HS-27A (cell line): ENCODE measurements at places on chromosomes 7 and 10.

DNA sequence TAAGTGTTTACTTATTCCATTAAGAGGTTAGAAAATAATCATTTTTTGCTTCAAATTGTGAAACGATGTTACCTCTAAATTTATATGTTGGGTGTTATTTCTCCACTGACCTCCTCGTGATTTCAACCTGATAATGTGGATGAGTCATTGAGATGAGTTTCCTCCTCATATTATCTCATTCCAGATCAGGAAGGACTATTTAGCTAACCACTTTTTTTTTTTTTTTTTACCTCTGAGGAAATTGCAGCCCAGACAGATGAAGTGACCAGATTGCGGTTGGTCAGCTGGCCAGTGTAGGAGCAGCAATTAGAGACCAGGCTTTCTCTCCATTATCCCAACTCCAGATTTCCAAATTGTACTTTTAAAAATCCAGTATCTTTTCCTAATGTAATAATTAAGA is 248.7 kb downstream of the FZD1 start:
- no peak for DNase-seq

- no peak for DNase-seq
Measured at GRCh38 chr10:93076871-93077270, 3.2 kb downstream of the CYP26A1 start.

- no peak for DNase-seq
Measured at GRCh38 chr7:92645114-92646061, 55.2 kb upstream of the FAM133B start.

GRCh38 chr10:88792661-88793060 is 9.9 kb upstream of the LIPM start:
- DNase-seq = no peak

GRCh38 chr7:50838675-50839377 is 56.1 kb upstream of the GRB10 start:
- DNase-seq = no peak

GRCh38 chr7:48360574-48360973 is 189.3 kb downstream of the ABCA13 start:
- DNase-seq = no peak

- DNase-seq = no peak
Measured at GRCh38 chr10:126667568-126667967, 2.9 kb downstream of the C10orf90 start.
